ENCODE measurements at places on chromosomes 2 and 18.

DNA sequence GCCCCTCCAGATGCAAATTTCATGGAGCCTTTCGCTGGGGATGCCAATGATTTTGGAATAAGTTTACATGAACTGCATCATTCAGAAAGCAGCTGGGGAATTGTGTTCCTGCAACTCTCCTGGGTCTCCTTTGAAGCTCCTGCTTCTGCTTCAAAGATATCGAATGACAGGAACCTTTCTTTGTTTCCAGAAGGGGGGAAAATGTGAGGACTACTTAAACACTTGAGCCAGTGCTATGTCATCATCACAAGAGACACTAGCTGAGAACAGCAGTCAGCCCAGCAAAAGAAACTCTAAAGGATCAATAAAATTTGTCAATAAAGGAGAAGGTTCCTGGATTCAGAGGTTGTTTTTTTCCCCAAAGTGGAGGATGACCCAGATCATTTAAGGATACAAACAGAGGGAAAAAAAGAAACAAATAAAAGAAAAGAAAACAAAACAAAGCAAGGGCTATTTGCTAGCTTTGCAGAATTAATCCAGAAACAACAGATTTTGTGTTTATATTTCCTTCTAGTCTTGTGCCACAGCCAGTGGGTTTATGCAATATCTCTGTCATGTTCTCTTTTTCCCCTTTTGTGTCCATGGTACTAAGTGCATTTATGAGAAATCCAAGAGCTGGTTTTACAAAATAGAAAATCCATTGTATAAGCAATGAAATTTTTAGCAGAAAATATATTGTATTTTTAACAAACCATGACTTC lies 463.7 kb downstream of the CDH2 start:
- DNase-seq, result no peak

DNA sequence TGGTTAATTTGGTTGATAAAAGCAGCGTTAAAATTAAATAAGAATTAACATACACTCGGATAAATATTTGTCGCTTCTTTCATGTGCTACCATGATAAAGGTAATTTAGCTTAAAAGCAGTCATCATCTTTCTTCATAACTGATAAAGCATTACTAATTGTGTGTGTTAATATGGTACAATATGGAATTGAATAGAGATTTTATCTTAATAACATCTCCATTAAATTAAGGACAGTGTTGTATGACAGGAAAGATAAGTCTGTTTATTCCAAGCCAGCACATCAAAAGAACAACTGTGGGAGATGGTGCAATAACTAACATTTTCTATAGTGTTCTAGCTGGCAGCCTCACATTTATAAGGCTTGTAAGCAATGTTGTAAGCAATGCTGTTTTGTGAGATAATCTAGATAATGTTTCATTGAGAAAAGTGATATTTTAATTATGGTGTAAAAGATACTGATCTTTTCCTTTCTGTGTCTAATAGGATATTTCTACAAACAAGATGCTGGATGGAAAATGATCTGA lies 64.4 kb upstream of the AFF3 start:
- no peak for DNase-seq

- no peak for DNase-seq
These were observed 53.8 kb upstream of the ALPP start for GRCh38 chr2:232324778-232325177.

DNA sequence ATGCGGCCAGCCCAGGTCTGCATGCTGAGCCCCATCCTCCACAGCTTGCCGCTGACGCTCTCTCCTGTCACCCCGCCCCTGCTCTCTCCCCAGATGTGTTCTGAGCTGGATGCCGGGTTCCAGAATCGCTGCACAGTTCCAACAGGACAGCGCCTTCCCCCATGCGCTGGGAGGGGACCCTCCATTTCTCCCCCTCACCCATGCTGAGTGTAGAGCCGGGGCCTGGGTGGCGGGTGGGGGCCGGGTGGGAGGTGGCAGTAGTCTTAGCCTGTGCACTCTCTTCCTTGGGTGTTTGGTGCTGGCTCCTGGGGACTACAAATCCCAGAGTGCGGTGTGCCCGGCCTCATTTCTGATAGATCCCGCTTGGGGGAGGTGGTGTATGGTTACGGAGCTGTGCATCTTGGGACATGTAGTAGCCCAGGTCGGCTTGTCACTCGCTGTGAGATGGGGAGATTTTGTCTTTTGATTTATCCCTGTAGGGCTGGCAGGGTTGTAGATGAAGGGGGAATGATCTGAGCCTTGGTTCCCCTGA lies 6.8 kb downstream of the DNAJB2 start:
- DNase-seq, result no peak

DNA sequence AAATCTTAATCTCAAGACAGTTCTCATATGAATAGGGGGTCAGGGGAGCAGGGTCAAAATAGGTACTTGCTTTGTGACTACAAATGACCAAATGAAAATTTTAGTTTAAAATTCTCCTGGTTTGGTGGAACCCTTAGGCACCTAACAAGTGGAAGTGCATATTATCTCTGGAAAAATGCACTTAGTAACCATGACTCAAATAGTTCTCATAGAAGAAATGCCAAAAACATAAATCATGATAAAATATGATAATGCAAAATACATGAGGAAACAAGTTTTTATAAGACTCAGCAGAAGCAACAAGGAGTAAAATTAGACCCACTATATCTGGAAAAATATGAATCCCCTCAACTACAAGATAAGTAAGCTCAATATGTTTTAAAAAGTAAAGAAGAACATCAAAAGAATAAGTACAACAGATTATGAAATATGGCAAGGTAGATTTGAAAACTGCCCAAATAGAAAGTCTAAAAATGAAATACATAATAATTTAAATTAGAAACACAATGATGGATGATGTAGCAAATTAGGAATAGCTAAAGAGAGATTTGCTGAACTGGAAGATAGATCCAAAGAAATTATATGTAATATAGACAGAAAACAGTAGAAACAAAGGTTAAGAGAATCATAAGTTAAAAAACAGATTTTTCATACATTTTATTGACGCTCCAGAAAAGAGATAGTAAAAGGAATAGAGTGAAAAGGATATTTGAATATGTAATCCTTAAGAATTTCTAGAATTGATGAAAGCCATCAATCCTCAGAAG lies 308.3 kb downstream of the SETBP1 start:
- no peak for DNase-seq

- DNase-seq, result no peak
These were observed 188.9 kb downstream of the LDLRAD4 start for GRCh38 chr18:13407484-13407883.

DNA sequence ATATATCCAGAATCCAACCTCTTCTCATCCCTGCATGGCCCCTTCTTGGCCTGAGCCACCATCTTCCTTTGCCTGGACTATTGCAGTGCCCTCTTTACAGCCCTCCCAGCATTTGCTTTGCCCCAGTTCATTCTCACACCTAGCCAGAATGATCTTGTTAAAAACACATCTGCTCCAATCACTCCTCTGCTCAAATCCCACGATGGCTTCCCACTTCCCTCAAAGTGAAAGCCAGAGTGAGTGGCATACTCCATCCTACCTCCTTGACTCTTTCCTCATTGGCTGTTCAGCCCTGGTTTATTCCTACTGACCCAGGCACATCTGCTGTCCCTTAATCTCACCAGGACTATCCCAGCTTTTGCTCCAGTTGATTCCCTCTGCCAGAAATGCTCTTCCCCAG lies 14.7 kb downstream of the SULT6B1 start:
- no peak for DNase-seq

DNA sequence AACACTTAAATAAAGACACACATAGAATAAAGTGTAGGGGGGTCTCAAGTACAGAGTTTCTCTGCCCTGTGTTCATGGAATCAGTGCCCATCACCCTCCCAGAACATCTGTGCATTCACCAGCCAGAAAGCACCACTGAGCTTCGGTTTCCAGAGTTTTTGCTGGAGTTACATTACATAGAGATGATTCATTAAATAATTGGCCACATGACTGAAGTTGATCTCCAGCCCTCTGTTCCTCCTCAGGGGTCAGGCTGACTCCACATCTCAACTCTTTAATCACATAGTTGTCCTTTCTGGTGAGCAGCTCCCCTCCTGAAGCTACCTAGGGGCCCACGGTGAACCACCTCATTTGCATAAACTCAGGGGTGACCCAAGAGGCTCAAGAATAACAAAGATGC lies 129.8 kb downstream of the METTL4 start:
- DNase-seq, result no peak

- no peak for DNase-seq
These were observed 25.6 kb downstream of the MARCHF7 start for GRCh38 chr2:159737917-159738296.

- no peak for DNase-seq
These were observed 69.0 kb downstream of the COL6A3 start for GRCh38 chr2:237344942-237345341.

GRCh38 chr2:62076980-62077638 lies 118.8 kb upstream of the B3GNT2 start:
- DNase-seq, result no peak

DNA sequence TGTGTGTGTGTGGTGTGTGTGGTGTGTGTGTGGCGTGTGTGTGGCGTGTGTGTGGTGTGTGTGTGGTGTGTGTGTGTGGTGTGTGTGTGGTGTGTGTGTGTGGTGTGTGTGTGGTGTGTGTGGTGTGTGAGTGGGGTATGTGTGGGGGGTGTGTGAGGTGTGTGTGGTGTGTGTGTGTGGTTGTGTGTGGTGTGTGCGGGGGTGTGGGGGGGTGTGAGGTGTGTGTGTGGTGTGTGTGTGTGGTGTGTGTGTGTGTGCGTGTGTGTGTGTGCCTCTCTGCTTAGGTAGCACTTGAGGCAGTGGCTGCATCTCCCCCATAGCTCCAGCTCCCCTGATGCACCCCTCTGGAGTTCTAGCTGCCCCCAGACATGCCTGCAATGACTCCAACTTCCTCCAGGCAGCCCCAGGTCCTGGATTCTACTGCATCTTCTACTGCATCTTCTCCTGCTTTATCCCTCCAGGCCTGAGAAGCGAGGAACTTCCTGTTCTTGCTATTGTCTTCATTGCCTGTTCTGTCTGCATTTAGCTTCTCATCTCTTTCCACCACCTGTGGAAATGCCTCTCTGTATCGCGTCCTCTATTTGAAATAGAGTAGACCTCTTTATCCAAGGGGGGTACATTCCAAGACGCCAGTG lies 22.2 kb upstream of the MLPH start:
- DNase-seq, result no peak
